ENCODE measurements at places on chromosomes 1 and 21.

GRCh38 chr1:172944931-172945330, 105.8 kb downstream of the TNFSF18 start:
- DNase-seq = no peak

- DNase-seq = no peak
These were observed 24.9 kb downstream of the IQGAP3 start for GRCh38 chr1:156547434-156547833.

DNA sequence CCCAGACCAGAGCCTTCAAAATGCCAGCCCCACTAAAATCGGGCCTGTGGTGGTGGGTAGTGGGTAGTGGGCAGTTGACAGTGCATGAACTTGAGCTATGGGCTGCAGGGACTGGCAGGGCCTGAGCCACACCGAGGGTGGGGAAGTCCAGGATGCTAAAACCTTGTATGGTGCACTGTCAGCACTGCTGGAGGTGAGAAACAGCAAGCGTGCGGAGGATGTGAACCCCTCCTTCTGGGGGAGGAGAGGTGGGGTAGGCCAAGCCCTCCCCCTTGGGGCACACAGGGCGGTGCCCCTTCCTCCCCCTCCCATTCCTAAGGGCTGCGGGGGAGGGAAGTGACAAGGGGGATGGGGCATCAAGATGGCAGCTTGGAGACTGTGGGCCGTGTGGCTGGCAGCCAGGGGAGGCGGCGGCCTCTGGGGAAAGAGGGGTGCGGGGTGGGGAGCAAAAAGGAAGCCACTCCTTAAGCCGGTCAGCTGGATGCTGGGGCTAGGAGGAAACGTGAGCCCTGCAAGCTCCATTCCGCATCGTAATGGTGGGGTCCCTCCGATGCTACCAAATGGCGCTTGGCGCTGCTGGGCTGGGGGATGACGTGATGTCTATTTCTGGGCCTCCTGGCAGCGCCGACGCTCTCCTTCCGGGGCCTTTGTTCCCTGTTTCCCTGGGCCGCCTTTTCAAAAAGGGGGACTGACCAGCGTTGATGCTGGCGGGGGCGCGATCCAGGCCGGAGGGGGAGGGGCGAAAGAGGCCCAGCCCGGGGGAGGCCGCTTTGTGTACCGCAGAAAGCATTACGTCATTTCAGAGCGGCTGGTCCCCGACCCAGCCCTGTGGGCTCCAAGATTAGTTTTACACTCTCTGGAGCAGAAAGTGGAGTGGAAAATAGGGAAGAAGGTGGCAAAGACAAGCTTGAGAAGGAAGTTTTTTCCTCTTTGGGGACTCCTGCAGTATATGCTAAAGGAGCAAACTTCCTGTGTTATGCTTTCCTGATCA, 809 bp downstream of the SYT11 start:
- peak; percentile 22 for DNase-seq

- no peak for DNase-seq
These were observed 33.6 kb downstream of the CHML start for GRCh38 chr1:241606544-241606943.

DNA sequence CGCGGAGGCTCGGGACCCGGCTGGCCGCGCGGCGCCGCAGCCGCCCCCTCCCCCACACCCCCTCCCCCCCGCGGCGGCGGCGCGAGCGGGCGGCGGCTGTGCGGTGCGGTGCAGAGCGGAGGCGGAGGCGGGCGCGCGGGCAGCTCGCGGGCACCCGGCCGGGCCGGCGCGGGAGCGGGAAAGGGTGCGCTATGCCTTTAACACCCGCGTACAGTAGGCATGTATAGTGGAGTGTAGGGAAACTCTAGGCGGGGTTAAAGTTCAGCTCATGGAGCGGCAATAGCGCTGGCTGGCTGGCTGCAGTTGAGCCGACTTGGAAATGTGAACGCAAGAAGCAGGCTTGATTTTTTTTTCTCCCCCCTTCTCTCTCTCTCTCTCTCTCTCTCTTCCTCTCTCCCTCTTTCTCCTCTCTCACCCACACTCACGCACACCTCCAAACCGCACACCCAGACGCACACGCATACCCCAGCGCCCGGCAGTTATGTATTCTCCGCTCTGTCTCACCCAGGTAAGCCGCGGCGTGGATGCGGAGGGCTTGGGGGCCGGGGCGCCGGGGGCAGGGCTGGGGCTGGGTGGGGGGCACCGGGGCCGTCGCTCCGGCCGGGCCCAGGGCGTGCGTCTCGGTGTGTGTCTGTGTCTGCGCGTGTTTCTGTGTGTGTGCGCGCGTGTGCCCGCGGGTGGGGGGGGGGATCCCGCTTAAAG, at the start of gene NFIA:
NFIA (plus strand) TSS at position 251 of the 702 bp plus-strand sequence.
- peak; percentile 48 for DNase-seq

DNA sequence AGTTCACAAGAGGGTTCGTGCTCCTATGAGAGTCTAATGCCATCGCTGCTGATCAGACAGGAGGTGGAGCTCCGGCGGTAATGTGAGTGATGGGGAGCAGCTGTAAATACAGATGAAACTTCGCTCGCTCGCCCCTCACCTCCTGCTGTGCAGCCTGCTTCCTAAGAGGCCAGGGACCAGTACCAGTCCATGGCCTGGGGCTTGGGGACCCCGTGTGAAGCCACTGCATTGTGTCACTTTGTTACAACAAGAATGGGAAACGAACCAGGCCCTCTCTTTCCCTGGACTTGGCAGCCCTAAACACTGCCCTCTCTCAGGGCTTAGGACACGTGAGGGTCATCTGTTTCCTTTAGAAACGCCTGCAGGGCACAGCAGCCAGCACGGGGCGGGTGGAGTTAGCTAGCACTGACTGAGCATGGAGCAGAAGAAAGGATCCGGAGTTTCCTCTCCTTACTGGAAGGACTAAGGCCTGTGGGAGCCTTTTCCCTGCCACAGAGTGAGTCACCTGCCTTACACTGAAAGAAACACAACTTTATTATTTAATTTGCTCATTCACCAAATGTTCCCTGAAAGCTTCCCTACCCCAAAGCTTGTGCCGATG, 185.2 kb upstream of the TMEM51 start:
- no peak for DNase-seq

All from hematopoietic multipotent progenitor cell (in vitro differentiated cells).